CD8-positive, alpha-beta memory T cell (primary cell): ENCODE measurements at places on chromosomes 11 and 22.

GRCh38 chr11:11937433-11937832 is 71.0 kb downstream of the DKK3 start:
- H3K27me3 ChIP-seq = no peaks in the 10 kb centered on the region
- H3K36me3 ChIP-seq = peaks cover 39% of the 10 kb centered on the region

- H3K27ac ChIP-seq = no peak overlapping the region
- no peak overlapping the region for H3K4me3 ChIP-seq
- DNase-seq = no peak
- H3K27me3 ChIP-seq = no peaks in the 10 kb centered on the region
Observed at GRCh38 chr11:111939836-111940604, 2.9 kb downstream of the DIXDC1 start.

DNA sequence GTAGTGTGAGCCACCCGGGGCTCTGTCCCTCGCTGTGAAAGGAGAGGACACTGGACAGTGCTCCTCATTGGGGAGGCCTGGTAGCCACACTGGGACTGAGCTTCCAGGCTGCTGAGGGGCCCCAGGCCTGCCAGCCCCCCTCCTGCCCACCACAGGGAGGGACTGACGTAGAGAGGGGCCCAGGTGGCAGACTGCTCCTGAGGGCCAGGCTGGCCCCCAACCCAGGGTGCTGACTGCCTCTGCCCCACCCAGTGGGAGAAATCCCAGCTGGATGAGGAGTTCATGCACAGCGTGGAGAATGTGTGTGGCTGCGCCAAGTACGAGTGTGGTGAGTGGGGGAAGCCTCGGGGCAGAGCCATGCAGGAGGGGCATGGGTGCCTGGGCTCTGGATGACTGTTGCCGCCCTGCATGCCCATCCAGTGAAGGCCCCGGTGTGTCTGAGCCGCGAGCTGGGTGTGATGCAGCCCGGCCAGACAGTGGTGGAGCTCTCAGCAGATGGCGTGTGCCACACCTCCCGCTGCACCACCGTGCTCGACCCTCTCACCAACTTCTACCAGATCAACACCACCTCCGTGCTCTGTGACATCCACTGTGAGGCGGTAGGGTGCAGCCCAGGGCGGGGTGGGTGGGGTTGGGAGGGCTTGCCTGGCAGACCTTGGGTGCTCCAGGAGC is 78.7 kb upstream of the MYOD1 start:
- no peaks in the 10 kb centered on the region for H3K27me3 ChIP-seq
- no peaks in the 10 kb centered on the region for H3K4me1 ChIP-seq

GRCh38 chr22:49600468-49600867 is 227.2 kb downstream of the BRD1 start:
- no peak overlapping the region for H3K4me3 ChIP-seq
- H3K27me3 ChIP-seq = no peaks in the 10 kb centered on the region
- no peak for DNase-seq
- peaks cover 4% of the 10 kb centered on the region for H3K36me3 ChIP-seq
- peaks cover 13% of the 10 kb centered on the region for H3K4me1 ChIP-seq

- no peaks in the 10 kb centered on the region for H3K4me1 ChIP-seq
- no peak overlapping the region for H3K27ac ChIP-seq
- H3K4me3 ChIP-seq = no peak overlapping the region
- H3K27me3 ChIP-seq = no peaks in the 10 kb centered on the region
- H3K36me3 ChIP-seq = no peaks in the 10 kb centered on the region
- DNase-seq = no peak
Observed at GRCh38 chr11:119189393-119189792, 4.1 kb downstream of the NHERF4 start.

DNA sequence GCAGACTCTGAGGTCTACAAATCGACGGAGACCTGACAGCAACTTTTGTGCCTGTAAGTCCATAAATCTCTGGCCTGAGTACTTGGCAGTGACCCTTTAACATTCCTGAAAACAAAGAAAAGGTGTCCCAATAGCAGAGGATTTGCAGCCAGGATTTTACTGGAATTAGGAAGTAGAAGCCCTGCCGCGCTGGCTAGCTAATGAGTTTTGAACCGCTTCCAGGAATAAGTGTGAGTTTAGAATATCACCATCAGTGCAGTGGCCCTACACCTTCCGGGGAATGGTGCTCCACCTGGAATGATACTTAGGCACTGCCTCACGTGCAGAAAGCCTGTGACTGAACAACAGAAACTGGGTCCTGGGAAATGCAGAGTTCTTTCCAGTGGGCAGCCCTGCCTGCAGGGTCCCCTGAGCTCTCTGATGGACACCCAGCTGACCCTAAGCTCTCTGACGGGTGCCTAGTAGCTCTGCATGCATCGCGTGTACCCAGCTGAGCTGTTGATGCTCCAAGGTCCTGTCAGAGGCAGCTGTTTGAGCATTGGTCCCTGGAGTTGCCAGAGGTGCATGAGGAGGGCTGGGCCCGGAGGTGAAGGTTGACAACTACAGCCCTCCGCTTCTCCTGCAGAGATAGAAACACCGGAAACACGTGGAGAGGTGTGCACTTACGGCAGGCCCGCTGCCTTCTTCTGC is 380.9 kb downstream of the TBC1D22A start:
- no peak overlapping the region for H3K4me3 ChIP-seq
- no peak overlapping the region for H3K27ac ChIP-seq
- no peaks in the 10 kb centered on the region for H3K36me3 ChIP-seq
- no peak for DNase-seq
- no peaks in the 10 kb centered on the region for H3K4me1 ChIP-seq

- H3K27me3 ChIP-seq = no peaks in the 10 kb centered on the region
- H3K4me1 ChIP-seq = peaks cover 6% of the 10 kb centered on the region
- DNase-seq = no peak
Observed at GRCh38 chr22:41380993-41381328, 781 bp upstream of the TEF start.

DNA sequence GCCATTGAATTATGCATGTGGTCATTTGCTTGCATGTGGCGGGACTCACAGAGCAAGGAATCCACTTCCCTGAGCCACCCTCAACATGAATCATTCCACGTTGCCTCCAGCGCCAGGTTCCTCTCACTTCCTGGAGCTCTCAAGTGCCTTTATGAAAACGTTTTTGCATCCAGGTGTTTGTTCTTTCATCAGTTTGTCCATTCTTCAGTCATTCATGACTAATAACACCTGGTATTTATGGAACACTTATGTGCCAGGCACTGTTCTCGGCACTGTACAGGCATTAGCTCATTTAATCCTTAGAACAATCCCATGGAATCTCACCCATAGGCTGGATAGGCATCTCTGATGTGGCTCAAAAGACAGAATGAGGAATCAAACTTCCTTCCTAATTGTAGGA is 256.1 kb upstream of the SYN3 start:
- H3K36me3 ChIP-seq = no peaks in the 10 kb centered on the region
- H3K4me1 ChIP-seq = no peaks in the 10 kb centered on the region
- DNase-seq = no peak
- no peaks in the 10 kb centered on the region for H3K27me3 ChIP-seq
- H3K4me3 ChIP-seq = no peak overlapping the region
- H3K27ac ChIP-seq = no peak overlapping the region

DNA sequence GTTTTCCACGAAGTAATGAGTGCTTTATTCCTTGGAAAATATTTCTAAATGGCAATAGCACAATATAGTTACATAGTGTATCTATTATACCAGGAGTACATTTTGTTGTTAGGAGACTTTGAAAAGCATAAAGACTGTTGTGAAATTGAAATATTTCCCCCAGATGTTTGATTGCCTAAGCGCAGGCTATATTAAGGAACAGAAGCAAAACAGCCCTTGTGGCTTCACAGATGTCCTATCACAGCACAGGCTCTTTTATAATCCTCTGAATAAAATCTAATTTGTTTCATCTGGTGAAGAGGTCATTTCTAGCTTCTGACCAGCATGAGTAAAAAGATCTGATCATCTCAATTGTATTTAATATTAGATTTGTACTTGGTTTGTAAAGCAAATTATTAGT is 48.2 kb downstream of the BSX start:
- no peak overlapping the region for H3K4me3 ChIP-seq
- H3K27ac ChIP-seq = no peak overlapping the region
- H3K36me3 ChIP-seq = no peaks in the 10 kb centered on the region
- H3K27me3 ChIP-seq = no peaks in the 10 kb centered on the region

GRCh38 chr11:12116425-12117032 is 6.1 kb downstream of the MICAL2 start:
- H3K36me3 ChIP-seq = no peaks in the 10 kb centered on the region
- H3K4me1 ChIP-seq = peaks cover 2% of the 10 kb centered on the region
- H3K27ac ChIP-seq = peak overlapping the region; percentile 49
- no peak for DNase-seq
- H3K27me3 ChIP-seq = no peaks in the 10 kb centered on the region

GRCh38 chr11:105202844-105203548 is 63.4 kb upstream of the CARD18 start:
- H3K27me3 ChIP-seq = no peaks in the 10 kb centered on the region
- H3K36me3 ChIP-seq = no peaks in the 10 kb centered on the region
- H3K4me3 ChIP-seq = no peak overlapping the region
- no peak for DNase-seq
- H3K4me1 ChIP-seq = peaks cover 7% of the 10 kb centered on the region
- no peak overlapping the region for H3K27ac ChIP-seq

DNA sequence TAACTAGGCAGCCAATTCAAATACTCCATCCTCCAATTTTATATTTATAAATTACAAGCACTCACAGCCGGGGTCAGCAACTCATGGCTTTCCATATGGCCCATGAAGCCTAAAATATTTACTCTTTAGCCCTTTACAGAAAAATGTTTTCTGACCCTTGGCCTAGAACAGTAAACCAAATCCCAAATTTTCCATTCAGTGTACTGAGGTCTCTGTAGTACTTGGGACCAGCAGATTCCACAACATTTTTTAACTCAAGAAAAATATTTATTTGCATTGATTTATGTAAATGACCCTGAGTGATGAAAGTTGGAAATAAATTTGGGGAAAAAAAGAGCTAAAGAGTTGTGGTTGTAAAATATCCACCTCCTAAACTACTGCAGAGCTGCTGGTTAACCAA is 82.6 kb downstream of the SLC1A2 start:
- no peak overlapping the region for H3K27ac ChIP-seq
- H3K4me3 ChIP-seq = no peak overlapping the region
- peaks cover 27% of the 10 kb centered on the region for H3K4me1 ChIP-seq
- no peak for DNase-seq
- no peaks in the 10 kb centered on the region for H3K36me3 ChIP-seq

DNA sequence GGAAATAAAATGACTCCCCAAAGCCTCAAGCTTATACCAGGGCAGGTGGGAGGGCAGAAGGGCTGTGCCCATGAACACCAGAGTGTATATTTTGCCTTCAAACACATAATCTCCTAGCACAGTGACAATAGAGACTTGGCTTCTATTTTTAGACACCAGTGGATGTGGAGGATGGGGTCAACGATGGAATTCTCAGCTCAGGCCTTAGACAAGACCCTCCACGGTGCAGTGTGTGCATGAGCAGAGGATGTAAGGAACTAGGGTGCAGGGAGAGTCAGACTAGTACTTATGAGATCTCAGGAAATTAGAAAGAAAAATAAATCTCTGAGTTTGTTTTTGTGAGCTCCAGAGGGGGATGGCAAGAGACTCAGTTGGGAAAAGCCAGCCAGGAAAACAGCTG is 113.6 kb upstream of the CADM1 start:
- no peaks in the 10 kb centered on the region for H3K27me3 ChIP-seq
- DNase-seq = no peak
- no peak overlapping the region for H3K4me3 ChIP-seq
- H3K27ac ChIP-seq = no peak overlapping the region
- H3K36me3 ChIP-seq = no peaks in the 10 kb centered on the region
- H3K4me1 ChIP-seq = no peaks in the 10 kb centered on the region

DNA sequence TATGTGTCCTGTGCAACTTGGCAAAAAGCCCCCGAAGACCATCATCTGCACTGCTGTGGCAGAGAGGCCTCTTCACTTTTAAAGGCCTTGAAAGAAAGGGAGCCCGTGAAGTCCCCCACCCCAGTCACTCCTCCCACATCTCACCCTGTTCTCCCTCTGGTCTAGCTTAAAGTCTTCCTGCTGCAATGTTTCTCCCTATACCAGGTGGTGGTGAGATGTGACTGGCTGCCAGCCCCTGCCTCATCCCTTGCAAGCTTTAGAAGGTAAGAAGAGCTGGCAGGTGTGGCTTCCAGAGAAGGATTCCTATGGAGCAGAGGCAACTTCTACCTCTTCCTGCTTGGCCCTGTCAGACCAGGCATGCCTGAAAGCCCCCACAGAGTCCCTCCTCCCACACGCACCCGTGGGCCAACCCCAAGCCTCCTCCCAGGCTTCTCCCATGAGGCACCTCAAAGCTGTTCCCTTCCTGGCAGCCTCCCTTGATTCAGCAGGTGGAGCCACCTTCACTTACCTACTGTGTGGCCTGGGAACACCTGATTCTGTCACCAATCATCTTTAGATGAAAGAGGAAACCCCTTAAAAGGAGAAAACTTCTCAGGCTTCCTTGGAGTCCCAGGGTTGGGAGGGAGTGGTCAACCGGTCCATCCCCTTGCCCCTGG is 4.0 kb upstream of the TRIM29 start:
- H3K27ac ChIP-seq = no peak overlapping the region
- H3K4me3 ChIP-seq = no peak overlapping the region
- DNase-seq = no peak
- no peaks in the 10 kb centered on the region for H3K36me3 ChIP-seq

- DNase-seq = no peak
- H3K36me3 ChIP-seq = no peaks in the 10 kb centered on the region
- no peak overlapping the region for H3K27ac ChIP-seq
- H3K4me3 ChIP-seq = no peak overlapping the region
- no peaks in the 10 kb centered on the region for H3K27me3 ChIP-seq
- H3K4me1 ChIP-seq = no peaks in the 10 kb centered on the region
Observed at GRCh38 chr11:129265125-129265788, 73.1 kb upstream of the ARHGAP32 start.

DNA sequence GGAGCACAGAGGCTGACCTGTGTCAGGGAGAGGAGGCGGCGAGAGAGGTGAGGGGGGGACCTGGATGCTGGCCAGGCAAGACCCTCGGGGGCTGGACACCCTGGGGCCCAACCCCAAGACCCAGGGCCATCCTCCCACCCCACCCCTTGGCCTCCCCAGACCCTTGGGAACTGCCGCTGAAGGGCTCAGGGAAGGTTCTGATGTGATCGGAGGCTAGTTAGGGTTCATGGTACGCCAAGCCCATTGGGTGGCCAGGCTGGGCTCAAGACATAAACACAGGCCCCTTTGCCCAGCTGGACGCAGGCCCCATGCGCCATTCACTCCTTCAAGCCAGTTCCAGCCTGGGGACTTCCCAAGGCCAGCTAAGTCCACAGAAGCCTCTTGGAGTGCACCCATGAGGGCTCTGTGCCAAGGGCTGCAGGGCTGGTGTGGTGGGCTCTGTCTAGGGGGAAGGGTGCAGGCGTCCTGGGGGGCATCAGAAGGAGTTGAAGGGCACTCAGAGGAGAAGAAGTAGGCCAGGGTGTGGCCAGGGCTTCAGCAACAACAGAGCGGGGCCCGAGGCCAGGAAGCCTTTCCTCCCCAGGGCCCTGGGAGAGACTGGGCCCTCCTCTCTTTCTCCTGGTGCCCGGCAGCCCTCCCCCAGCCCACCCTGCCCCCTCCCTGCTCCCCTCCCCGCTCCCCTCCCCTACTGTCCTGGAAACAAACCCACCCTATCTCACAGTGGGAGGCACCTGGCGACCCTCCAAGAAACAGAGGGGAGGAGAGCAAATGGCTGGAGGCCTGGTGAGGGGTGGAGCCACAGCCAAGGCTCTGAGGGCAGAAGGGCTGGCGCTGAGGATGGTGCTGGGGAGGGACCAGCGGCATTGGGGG is 12.9 kb downstream of the TSPAN32 start:
- no peak for DNase-seq
- H3K4me3 ChIP-seq = no peak overlapping the region
- H3K27ac ChIP-seq = no peak overlapping the region
- no peaks in the 10 kb centered on the region for H3K27me3 ChIP-seq
- H3K36me3 ChIP-seq = no peaks in the 10 kb centered on the region
